Muscle of leg (tissue), 16 donors: ENCODE measurements at places on chromosomes 2 and 18. TPM values are rescaled to one million over a fixed set of nuclear protein-coding genes. Genes with fewer than 3 reads are reported as not detected.

Gene SPDYA
- polyA plus RNA-seq = 1.2 TPM

Gene CCDC178
- polyA plus RNA-seq = 0.84 TPM

Gene SERPINB3
- polyA plus RNA-seq = not detected

Gene AGXT
- polyA plus RNA-seq = not detected

Gene SLC11A1
- 0.67 TPM for polyA plus RNA-seq

Gene SLC9A4
- not detected for polyA plus RNA-seq

Gene L3MBTL4
- 2.1 TPM for polyA plus RNA-seq

Gene SLC5A7
- 0.45 TPM for polyA plus RNA-seq

Gene NEB
- polyA plus RNA-seq = 743 TPM

Gene EN1
- 7.0 TPM for polyA plus RNA-seq

Gene MOB4
- 44.0 TPM for polyA plus RNA-seq

Gene HDLBP
- polyA plus RNA-seq = 367 TPM

Gene NEMP2
- 6.6 TPM for polyA plus RNA-seq

Gene POTEC
- polyA plus RNA-seq = not detected

Gene CCL20
- polyA plus RNA-seq = 1.7 TPM

Gene KCNS3
- 4.4 TPM for polyA plus RNA-seq

Gene MYO1B
- polyA plus RNA-seq = 80.0 TPM

Gene RAB27B
- 0.22 TPM for polyA plus RNA-seq

Gene IRS1
- 14.3 TPM for polyA plus RNA-seq

Gene PTPRN
- polyA plus RNA-seq = 0.65 TPM

Gene GAL3ST2
- not detected for polyA plus RNA-seq

Gene UBXN2A
- 19.0 TPM for polyA plus RNA-seq

Gene ELOA2
- polyA plus RNA-seq = 0.12 TPM

Gene NEU4
- 8.6 TPM for polyA plus RNA-seq

Gene ARHGEF33
- 1.1 TPM for polyA plus RNA-seq

Gene SCG2
- polyA plus RNA-seq = not detected

Gene PARD3B
- 7.5 TPM for polyA plus RNA-seq

Gene MARCHF4
- 0.15 TPM for polyA plus RNA-seq

Gene TGFA
- polyA plus RNA-seq = 0.34 TPM

Gene TBR1
- polyA plus RNA-seq = not detected
